ENCODE measurements at places on chromosomes 2 and 18.

- DNase-seq, result no peak
Observed at GRCh38 chr18:74806700-74807416, 209.2 kb downstream of the ZNF407 start.

DNA sequence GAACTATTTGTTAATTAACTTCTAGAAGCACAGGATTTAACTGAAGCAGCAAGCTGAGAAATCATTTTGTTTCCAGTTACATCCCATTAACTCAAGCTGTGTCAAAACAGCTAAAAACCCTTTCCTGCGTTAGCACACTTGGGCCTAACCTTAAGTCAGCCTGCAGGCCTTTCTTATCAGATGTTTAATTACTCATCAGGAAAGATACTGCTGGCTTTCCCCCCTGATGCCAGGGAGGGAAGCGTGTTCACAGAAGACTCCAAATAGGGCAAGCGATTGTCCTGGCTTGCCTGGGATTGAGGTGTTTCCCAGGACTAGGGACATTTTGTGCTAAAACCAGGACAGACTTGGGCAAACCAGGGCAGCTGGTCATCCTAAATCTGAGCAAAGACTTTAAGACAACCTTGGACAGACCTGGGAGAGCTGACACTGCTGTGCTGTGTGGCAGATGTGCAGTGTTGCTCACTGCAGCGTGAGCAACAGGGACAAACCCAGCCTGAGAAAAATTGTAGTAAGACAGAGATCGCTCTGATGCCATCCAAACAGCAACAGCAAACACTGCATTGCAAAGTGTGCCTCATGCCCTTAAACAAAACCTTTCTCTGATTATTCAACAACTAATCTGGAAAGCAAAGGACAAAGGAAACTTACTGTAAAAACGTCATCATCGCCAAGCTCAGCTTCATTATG lies 100.9 kb downstream of the SPRED2 start:
- no peak for DNase-seq

DNA sequence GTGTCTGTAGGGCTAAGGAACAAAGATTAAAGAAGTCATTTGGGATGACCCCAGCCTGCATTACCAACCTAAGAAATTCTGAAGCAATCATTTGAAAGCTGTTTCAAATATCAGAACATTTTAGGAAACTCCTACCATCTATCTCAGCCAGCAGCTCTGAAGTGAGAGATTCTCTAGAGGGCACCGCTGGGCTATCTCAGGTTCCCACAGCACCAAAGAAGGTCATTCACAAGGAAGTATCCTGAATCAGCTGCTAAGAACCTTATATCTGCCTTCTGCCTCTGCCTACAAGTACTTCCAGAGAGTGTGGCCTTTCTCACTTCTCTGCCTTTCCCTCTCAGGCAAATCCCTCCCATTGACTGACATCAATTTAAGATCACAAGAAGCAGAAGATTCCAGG lies 13.4 kb upstream of the EVA1A start:
- no peak for DNase-seq

- no peak for DNase-seq
Observed at GRCh38 chr2:55236992-55237543, 4.6 kb downstream of the RPS27A start.

DNA sequence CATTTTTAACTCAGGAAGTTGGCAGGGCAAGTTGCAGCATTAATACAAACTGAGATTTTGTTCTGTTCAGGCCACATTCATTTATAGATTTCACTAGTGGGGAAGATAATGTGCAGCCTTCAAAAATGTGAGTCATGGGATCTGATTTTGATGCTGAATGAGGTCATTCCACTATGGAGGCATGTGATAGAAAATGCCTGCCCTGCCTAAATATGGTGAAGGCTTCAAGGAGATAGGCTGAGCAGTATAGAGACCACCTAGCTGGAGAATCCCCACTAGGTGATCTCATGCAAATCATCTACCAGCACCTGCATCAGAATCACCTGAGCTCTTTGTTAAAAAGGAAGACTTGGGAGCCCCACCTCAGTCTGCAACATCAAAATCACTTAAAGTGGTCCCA lies 43.7 kb downstream of the PAX3 start:
- DNase-seq, result no peak

- no peak for DNase-seq
Observed at GRCh38 chr2:38935568-38936172, 46.0 kb downstream of the ARHGEF33 start.

GRCh38 chr18:46732801-46733200 lies 24.1 kb downstream of the ST8SIA5 start:
- DNase-seq, result no peak

- DNase-seq, result no peak
Observed at GRCh38 chr18:78953566-78953965, 26.1 kb upstream of the SALL3 start.

GRCh38 chr2:59177748-59178147 lies 936.6 kb upstream of the FANCL start:
- DNase-seq, result no peak

DNA sequence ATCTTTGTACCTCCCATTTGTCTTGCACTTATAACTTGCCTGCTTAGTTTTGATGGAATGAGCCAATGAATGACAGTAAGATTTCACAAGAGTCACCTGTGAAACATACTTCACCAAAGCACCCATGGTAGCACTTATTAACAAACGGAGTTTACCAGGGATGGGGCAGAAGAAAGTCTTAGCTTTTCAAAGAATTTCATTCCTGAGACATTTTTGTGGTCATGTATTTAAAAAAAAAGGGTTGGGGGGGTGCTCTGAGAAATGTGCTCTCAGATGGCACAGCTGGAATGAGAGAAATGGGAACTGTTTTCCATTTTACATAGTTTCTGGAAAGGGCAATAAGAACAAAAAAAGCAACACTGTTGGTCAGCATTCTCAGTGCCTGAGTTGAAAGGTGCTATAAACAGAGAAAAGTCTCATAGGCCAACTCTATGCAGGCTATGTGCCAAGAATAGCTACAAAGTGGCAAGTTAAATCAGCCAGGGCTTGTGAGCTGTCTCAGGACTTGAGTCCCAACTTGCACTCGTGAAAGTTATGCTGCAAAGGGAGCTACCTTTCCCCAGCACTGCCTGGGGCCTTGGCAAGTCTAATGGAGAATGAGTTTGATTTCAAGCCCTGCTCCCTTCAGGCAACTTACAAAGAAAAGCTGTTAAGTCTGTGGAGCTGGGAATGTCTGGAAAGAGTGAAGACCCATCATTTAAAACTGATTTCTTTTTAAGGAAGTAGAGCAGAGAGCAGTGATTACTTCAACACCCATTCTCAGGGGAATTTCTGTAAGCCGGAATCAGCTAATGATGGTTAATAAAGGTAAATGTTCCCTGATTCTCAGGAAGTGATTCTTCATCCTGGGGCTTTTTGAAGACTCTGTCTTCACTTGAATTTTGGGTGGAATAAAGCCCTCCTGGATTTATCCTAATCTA lies 170.6 kb downstream of the SLC8A1 start:
- no peak for DNase-seq

DNA sequence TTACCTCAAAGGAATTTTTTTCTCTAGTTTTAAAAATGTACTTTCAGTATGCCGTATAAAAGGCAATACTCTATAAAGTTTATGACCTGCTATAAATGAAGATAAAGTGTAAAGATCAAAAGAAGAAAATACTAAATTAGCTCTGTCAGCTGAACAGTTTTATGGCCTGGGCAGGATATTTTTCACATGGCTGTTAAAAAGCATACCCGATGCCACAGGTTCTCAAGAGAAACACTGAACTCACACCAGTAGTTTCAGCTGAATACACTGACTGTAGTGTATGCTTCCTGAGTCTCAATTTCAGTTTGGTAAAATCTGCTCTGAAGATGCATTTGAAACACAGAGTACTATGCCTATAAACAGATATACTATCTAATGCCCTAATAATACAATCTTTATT lies 126.0 kb downstream of the PIGN start:
- DNase-seq, result no peak

GRCh38 chr2:217877866-217878265 lies 124.9 kb downstream of the TNS1 start:
- DNase-seq, result no peak

DNA sequence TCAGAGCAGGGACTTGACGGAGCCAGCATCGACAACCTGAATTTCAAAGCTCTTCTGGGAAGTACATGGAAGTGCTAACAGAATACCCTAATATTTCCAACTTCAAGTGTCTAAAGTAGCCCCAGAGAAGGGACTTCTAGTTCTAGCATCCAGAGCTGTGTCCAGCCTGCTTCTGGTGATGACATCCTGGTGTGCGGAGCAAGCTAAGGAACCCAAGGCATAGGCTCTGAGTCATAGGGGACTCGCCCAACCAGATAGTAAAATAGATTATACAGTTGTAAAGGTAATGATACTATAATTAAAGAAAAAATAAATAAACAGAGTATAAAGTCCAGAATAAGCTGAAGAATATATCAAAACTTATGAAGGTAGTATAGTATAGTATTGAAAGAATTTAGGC lies 108.1 kb upstream of the SERPINE2 start:
- DNase-seq, result no peak

DNA sequence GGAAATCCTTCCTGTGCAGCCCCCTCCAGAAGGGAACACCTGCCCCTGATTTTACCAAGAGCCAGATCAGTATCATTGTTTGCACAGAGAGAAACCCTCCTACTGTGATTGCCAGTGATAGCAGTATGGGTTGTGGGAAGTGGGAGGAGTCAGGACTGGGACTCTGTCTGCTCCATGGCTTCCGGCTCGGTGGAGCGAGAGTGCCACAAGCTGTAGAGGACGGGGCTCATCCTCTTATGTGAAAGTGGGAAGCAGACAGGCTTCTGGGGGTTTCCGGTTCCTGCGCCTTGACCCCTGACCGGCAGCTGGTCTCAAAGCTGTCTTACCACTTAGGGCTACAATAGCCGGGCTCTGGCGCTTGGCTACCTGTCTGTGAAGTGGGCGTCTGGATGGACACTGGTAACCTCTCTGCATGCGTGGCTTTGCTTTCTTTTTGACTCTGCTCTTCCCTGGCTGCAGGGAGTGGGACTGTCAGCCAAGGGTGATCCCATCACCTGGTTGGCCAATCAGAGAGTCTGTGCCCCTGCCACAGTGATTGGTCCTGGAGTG lies 79.7 kb downstream of the BCL2L11 start:
- DNase-seq, result no peak

GRCh38 chr2:146806364-146807005 lies 1038.3 kb upstream of the ACVR2A start:
- no peak for DNase-seq

GRCh38 chr18:50172367-50172766 lies 22.6 kb downstream of the MYO5B start:
- DNase-seq, result no peak

DNA sequence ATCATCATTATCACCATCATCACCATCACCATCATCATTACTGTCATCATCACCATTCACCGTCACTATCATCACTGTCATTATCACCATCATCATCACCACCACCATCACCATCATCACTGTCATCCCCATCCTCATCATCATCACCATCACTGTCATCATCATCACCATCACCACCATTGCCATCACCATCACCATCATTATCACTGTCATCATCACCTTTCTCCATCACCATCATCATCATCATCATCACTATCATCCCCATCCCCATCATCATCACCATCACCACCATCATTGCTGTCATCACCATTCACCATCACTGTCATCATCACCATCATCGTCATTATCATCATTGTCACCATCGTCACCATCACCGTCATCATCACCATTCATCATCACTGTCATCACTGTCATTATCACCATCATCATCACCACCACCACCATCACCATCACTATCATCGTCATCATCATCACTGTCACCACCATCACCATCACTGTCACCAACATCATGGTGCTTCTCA lies 9.8 kb downstream of the HPCAL1 start:
- no peak for DNase-seq

GRCh38 chr18:58581265-58581664 lies 47.6 kb downstream of the ALPK2 start:
- DNase-seq, result no peak

- DNase-seq, result no peak
Observed at GRCh38 chr2:168561991-168562390, 105.9 kb downstream of the CERS6 start.

DNA sequence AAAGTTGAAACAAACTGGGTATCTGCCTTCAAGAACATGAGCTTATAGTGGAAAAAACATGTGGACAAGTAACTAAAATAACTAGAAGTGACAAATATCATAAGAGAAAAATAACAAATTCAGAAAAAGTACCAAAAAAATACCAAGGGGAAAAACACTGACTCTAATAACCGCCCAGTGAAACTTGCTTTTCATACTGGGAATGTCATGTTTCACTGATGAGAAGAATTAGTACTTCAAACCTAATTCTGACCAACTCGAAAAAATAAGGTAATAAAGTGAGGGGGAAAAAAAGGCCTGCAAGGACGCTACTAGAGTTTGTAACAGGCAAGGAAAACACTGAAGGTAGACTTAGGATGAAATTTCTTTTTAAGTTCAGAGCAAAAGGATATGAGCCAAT lies 83.6 kb downstream of the RTTN start:
- DNase-seq, result no peak

- DNase-seq, result no peak
Observed at GRCh38 chr2:159933727-159934049, 128.7 kb downstream of the PLA2R1 start.

- DNase-seq, result no peak
Observed at GRCh38 chr2:150485114-150485870, 2.2 kb downstream of the RND3 start.

DNA sequence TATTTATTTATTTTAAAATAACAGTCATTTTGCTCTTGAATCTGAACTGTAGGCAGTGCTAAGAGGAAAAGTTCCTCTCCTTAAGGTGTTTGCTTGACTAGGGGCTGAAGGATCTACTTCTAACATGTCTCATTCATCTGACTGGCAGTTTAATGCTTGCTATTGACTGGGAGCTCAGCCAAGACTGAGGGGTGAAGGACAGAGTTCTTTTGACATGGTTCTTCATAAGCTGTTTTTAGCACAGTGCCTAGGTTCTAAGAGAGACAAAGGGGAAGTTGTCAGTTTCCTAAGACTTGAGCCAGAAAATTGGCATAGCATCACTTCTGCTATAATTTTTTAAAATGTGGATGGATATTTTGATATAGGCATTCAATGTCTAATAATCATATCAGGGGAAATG lies 73.0 kb downstream of the COMMD1 start:
- DNase-seq, result no peak

DNA sequence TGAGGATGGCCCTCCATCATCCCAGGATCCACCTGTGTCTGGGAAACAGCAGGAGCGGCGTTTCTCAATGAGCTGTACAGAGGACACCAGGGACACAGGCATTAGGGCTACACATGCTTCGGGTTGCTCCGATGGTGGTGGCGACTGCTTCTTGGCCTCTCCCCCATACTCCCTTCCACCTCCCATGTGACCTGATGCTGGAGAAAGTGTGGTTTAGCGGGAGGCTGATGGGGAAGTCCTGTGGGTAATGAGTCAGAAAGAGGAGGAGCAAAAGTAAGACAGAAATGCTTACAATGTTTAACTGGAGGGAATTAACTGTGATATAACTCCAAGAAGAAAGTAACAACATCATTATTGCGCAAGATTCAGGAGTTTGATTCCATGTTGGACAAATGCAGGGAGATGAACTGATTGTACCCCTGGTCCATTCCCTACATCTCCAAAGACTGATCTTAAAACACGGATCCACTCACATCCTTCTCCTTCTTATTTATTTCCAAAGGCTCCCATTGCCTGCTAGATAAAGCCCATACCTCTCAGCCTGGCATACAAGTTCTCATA lies 186.6 kb downstream of the NRP2 start:
- DNase-seq, result no peak

GRCh38 chr2:73254343-73255006 lies 20.4 kb downstream of the CCT7 start:
- DNase-seq, result no peak

GRCh38 chr2:132439703-132440398 lies 23.2 kb downstream of the GPR39 start:
- DNase-seq, result no peak

- DNase-seq, result no peak
Observed at GRCh38 chr2:236705295-236706105, 135.9 kb downstream of the ACKR3 start.

GRCh38 chr2:160783474-160783873 lies 289.9 kb upstream of the RBMS1 start:
- no peak for DNase-seq

All from stimulated activated CD4-positive, alpha-beta T cell treated with anti-CD3 and anti-CD28 coated beads, Interleukin-1b, Interleukin-23, amount 100 ng/mL, for 24 hours (primary cell).